Natural killer cell treated with Interleukin-12 subunit alpha and Interleukin-12 subunit beta and Interleukin-15 and Interleukin-18, amount 100 ng/mL, for 72 hours (primary cell): ENCODE measurements at places on chromosomes 3 and 15. TPM values are rescaled to one million over a fixed set of nuclear protein-coding genes. Genes with fewer than 3 reads are reported as not detected.

DNA sequence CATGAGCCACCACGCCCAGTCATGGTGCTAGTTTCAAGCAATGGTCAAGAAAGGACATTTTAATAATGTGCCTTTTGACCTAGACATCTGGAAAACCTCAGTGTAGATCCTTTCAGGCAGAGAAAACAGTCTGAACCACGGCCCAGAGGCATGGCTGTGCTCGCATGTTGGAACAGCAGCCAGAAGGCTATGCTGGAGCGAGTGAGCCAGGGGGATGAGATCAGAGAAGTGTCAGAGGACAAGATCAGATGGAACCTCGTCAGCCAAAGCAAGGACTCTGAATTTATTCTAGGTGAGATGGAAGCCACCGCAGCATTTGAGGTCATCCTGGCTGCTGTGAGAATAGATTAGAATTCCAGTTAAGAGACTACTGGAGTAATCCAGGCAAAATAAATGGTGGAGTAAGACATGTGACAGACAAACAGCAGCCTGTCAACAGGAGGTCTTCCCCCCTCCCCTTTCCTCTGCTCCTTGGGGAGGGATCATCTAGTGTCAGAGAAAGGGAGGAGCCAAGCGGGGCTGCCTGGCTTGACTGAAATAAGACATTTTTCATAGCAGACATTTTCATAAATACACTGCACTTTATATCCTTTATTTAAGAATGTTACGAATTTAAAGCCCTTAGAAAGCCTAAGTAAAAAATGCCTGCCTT, 40.4 kb upstream of the ACKR4 start:
- no peak for DNase-seq

DNA sequence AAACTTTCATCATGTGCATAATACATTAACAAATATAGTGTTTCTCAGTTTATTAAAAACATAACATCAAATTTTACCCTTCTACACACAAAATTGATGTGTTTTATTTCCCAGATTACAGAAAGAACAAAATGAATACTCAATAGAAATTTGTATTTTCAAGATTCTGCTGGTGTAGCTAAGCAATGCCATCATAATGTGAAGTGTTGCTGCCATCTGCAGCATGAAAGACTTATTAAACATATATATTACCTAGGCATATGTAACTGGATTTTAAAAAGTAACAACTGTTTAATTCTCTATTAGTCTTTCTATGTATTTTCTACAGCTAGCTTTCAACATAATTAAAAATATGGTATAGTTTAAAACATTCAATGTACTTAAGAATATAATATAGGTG, 27.5 kb downstream of the PLSCR5 start:
- DNase-seq: no peak

- DNase-seq: no peak
Observed at GRCh38 chr3:40103829-40104228, 205.7 kb upstream of the EIF1B start.

- no peak for DNase-seq
Observed at GRCh38 chr3:189331002-189331418, 159.2 kb downstream of the TPRG1 start.

GOLGA8S gene
- 3.8 TPM for total RNA-seq

FBXO40 gene
- total RNA-seq: not detected

DNA sequence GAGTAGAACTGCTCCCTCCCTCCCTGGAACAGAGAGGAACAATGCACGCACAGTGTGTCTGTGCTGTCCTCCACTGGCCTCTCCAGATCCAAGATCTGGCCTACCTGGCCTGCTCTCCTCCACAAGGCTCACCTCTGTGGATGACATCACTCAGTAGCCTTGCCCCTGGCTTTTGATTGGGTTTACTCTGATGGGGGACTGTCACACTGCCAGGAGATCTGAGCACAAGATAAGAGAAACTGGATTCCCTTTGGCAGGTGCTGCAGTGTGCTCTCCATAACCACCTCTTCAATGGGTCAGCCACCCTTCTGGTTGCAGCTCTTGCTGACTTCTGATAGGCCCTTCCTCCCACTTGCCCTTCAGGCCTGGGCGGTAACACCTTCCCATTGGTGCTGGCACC, 22.6 kb upstream of the ANO10 start:
- no peak for DNase-seq

GRCh38 chr3:72232777-72233176, 447.8 kb upstream of the PROK2 start:
- DNase-seq: no peak
